ENCODE measurements at places on chromosomes 16 and 17. TPM values are rescaled to one million over a fixed set of nuclear protein-coding genes. Genes with fewer than 3 reads are reported as not detected.
A peak's percentile ranks its signal among the peaks of the same experiment; 100 is the strongest.

GRCh38 chr16:56649820-56650219, 1.9 kb upstream of the MT1B start:
- no peaks in the 10 kb centered on the region for H3K36me3 ChIP-seq
- DNase-seq, result no peak
- no peaks in the 10 kb centered on the region for H3K4me1 ChIP-seq
- no peak overlapping the region for H3K4me3 ChIP-seq
- no peak overlapping the region for H3K27ac ChIP-seq
- H3K27me3 ChIP-seq, result peaks cover 18% of the 10 kb centered on the region

Gene EFCAB5
- 0.46 TPM for total RNA-seq

- no peaks in the 10 kb centered on the region for H3K27me3 ChIP-seq
- H3K27ac ChIP-seq, result no peak overlapping the region
- no peak for DNase-seq
- H3K36me3 ChIP-seq, result peaks cover 3% of the 10 kb centered on the region
These were observed 21.2 kb upstream of the ENGASE start for GRCh38 chr17:79053251-79053925.

DNA sequence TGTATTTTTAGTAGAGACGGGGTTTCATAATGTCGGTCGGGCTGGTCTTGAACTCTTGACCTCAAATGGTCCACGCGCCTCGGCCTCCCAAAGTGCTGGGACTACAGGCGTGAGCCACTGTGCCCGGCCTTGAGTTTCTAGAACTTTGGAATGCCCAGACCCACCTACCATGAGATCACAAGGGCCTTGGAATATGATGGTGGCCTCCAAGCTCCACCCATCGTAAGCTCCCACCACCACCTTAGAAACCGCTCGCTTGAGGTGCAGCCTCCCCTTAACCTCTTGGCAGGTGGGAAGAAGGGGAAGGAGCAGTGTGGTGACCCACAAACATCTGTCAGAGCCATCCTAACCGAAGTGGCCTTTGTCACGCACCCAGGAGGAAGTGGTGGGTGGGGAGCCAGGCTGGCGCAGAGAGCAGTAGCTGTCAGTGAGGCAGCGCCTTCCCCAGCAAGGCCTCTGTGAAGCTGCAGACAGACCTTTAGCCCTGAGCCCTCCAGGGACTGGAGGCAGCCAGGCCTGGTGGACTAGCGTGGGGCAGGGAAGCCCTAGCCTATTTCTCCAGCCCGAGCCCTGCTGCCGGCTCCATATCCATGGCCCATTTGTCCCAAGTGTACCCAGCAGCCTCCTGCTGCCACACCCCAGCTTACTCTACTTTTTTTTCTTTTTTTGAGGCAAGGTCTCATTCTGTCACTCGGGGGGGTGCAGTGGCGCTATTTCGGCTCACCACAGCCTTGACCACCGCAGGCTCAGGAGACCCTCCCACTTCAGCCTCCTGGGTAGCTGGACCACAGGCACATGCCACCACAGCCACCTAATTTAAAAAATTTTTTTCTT, 13.1 kb upstream of the SEPHS2 start:
- H3K4me1 ChIP-seq, result peaks cover 70% of the 10 kb centered on the region
- H3K27ac ChIP-seq, result peak overlapping the region; percentile 95
- H3K27me3 ChIP-seq, result peaks cover 3% of the 10 kb centered on the region
- H3K4me3 ChIP-seq, result peak overlapping the region; percentile 55
- peaks cover 4% of the 10 kb centered on the region for H3K36me3 ChIP-seq

- no peak overlapping the region for H3K27ac ChIP-seq
- no peaks in the 10 kb centered on the region for H3K36me3 ChIP-seq
- no peak overlapping the region for H3K4me3 ChIP-seq
- peaks cover 12% of the 10 kb centered on the region for H3K27me3 ChIP-seq
- H3K4me1 ChIP-seq, result no peaks in the 10 kb centered on the region
- no peak for DNase-seq
These were observed 233.2 kb downstream of the PMP22 start for GRCh38 chr17:15031975-15032374.

DNA sequence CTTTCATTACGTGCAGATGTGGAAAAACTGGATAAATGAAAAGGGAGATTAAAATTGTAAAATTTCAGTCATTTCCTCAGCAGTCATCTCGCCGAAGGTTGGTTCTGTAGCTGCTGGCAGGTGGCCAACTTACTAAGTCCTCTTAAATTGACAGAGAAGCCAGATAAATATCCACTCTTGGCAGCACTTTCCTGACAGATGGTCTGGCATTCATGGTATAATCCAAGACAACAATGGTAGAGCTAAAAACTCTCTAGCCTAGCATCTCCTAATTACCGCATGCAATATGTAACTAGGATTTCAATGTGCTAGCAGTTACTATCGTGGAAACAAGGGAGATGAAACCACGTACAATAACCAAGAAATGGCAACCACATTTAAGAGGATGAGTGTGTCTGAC, 306.3 kb downstream of the CNTNAP4 start:
- H3K36me3 ChIP-seq, result no peaks in the 10 kb centered on the region
- no peaks in the 10 kb centered on the region for H3K4me1 ChIP-seq
- no peak for DNase-seq
- H3K27me3 ChIP-seq, result peaks cover 3% of the 10 kb centered on the region
- no peak overlapping the region for H3K4me3 ChIP-seq
- H3K27ac ChIP-seq, result no peak overlapping the region

Gene WNT3
- 0.08 TPM for total RNA-seq

Gene KRT33A
- not detected for total RNA-seq

GRCh38 chr17:66690166-66690565, 144.8 kb upstream of the CACNG5 start:
- H3K27me3 ChIP-seq, result no peaks in the 10 kb centered on the region
- no peak for DNase-seq
- H3K27ac ChIP-seq, result no peak overlapping the region
- H3K4me1 ChIP-seq, result no peaks in the 10 kb centered on the region

Gene SLFN13
- total RNA-seq, result 22.0 TPM

Gene RND2
- total RNA-seq, result not detected

GRCh38 chr16:15564604-15565339, 78.2 kb downstream of the MARF1 start:
- H3K4me3 ChIP-seq, result no peak overlapping the region
- no peak for DNase-seq
- peaks cover 24% of the 10 kb centered on the region for H3K36me3 ChIP-seq
- H3K27ac ChIP-seq, result no peak overlapping the region
- no peaks in the 10 kb centered on the region for H3K27me3 ChIP-seq

Gene TBC1D3L
- total RNA-seq, result 4.5 TPM

Gene SLC5A10
- not detected for total RNA-seq

GRCh38 chr17:17321356-17322025, 18.3 kb downstream of the NT5M start:
- no peaks in the 10 kb centered on the region for H3K4me1 ChIP-seq
- H3K4me3 ChIP-seq, result no peak overlapping the region
- no peak for DNase-seq
- H3K27me3 ChIP-seq, result no peaks in the 10 kb centered on the region
- no peaks in the 10 kb centered on the region for H3K36me3 ChIP-seq
- H3K27ac ChIP-seq, result no peak overlapping the region

- H3K4me1 ChIP-seq, result peaks cover 14% of the 10 kb centered on the region
- H3K27me3 ChIP-seq, result no peaks in the 10 kb centered on the region
- peak; percentile 33 for DNase-seq
- H3K4me3 ChIP-seq, result no peak overlapping the region
- peaks cover 8% of the 10 kb centered on the region for H3K36me3 ChIP-seq
- peak overlapping the region; percentile 82 for H3K27ac ChIP-seq
These were observed 21.9 kb downstream of the UNC13D start for GRCh38 chr17:75822119-75822799.

All from activated naive CD8-positive, alpha-beta T cell treated with anti-CD3 and anti-CD28 coated beads for 36 hours (primary cell).